ENCODE measurements at places on chromosomes 6 and 20. TPM values are rescaled to one million over a fixed set of nuclear protein-coding genes. Genes with fewer than 3 reads are reported as not detected.

- peak overlapping the region; percentile 47 for H3K27ac ChIP-seq
- no peak for DNase-seq
- H3K27me3 ChIP-seq: no peaks in the 10 kb centered on the region
- peaks cover 2% of the 10 kb centered on the region for H3K4me1 ChIP-seq
Observed at GRCh38 chr20:50837532-50838321, 42.9 kb downstream of the BCAS4 start.

DNA sequence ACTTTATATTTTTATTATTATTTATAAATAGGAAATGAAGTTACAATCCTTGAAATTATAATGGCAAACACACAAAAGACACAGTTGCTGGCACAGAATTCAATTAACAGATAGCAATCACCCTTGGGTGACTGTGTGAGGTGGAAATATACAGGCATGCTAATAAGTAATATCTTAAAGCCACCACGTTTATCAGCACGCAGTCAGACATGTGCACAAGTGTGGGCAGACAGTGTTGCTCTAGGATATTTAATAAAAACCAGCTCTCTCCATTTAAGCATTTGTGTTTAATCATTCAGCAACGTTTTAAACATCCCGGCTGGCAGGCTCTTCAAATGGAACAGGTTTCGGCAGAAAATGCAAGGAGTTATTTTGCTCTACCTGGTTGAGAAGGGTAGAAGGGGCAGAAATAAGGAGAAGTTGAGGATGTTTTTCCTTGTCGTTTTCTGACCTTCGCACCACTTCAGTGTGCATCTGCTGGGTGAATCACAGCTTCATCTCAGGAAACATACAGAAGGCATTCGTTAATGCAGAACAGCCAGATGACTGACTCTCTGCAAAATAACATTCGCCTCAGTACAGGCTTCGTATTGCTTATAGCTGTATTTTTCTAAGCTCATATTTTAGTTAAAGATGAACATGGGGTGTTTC is 585.1 kb downstream of the QKI start:
- no peak overlapping the region for H3K4me3 ChIP-seq
- no peaks in the 10 kb centered on the region for H3K36me3 ChIP-seq
- no peaks in the 10 kb centered on the region for H3K4me1 ChIP-seq
- DNase-seq: no peak

TFAP2C gene
- not detected for total RNA-seq

GRCh38 chr20:33211817-33212424 is 5.2 kb upstream of the BPIFA3 start:
- no peak overlapping the region for H3K4me3 ChIP-seq
- no peak for DNase-seq
- H3K27ac ChIP-seq: no peak overlapping the region
- H3K36me3 ChIP-seq: peaks cover 3% of the 10 kb centered on the region

DNA sequence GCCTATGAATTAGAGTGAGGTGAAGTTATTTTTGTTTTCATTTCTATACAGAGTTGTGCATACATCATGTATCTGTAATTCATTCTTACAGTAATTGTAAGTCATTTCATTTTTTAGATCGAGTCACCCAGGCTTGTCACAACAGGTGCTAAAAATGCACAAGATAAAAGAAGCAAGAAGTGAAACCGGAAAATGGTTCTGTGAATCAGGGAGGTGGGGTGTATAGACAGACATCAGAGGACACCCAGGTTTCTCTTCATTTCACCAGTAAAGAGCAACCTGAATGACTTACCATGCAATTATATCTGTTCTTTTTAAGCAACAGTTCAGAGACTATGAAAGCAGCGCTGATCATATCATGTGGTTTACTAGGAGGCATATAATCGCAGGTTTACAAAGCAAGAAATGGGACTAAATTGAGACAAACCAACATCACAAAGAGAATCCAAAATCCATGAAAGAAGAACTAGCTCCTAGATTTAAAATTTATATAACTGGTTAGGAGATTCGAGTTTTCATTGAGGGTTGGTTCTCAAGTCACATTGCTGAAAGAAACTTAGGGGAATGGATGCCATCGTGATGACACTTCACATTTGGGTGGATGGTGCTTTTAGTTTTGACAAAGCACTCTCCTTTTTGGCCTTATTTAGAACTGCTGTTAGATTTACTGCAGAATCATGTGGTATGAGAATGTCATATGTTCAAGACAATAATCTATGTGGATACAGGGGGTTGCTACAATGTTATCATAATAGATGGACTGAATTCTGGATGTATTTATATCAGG is 27.9 kb upstream of the TBC1D7 start:
- H3K36me3 ChIP-seq: no peaks in the 10 kb centered on the region
- peak overlapping the region; percentile 95 for H3K27ac ChIP-seq
- no peaks in the 10 kb centered on the region for H3K27me3 ChIP-seq
- peaks cover 32% of the 10 kb centered on the region for H3K4me1 ChIP-seq
- no peak for DNase-seq
- H3K4me3 ChIP-seq: peak overlapping the region; percentile 88

GTSF1L gene
- not detected for total RNA-seq

DNA sequence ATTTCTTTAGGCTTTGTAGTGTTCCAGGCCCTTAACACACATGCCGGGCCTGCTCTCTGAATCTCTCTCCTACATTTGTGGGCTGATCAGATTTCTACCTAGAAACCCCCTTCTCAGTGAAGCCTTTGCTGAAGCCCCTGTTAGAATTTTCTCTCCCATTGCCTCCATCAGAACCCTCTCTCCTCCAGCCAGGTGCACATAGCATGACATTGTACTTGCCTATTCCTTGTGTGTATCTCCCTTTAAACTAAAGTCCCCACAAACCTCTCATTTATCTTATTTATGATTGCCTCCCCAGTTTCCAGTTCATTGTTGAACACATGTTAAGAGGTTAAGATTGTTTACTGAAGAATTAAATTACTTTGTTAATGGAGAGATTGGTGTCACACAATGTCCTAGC is 325.5 kb upstream of the CITED2 start:
- no peaks in the 10 kb centered on the region for H3K36me3 ChIP-seq
- no peak overlapping the region for H3K27ac ChIP-seq

DNA sequence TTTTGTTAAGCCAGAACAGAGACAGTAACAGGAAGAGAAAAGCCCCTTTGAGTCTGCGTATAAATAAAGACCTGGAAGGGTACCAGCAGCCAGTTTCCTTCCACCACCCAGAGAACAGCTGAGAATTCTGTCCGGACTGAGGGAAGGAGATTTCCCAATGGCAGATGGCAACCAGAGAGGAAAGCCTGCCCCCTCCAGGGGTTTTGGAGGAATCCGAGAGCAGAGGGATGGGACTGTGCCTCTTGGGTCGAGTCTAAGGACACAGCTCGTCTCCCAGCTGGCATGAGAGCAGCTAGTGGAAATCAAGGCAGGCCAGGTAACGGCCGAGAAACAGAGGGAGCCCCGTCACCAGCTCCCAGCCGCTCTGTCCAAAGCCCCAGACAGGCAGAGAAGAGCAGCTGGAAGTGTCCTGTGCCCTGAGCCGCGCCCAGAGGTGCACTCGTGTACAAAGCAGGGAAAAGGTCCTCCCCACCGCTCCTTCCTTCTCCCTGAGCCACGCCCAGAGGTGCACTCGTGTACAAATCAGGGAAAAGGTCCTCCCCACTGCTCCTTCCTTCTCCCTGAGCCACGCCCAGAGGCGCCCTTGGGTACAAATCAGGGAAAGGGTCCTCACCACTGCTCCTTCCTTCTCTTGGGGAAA is 134.0 kb upstream of the SNX9 start:
- H3K27ac ChIP-seq: no peak overlapping the region
- peaks cover 2% of the 10 kb centered on the region for H3K36me3 ChIP-seq
- DNase-seq: no peak

- H3K4me1 ChIP-seq: peaks cover 25% of the 10 kb centered on the region
- H3K4me3 ChIP-seq: no peak overlapping the region
- H3K36me3 ChIP-seq: peaks cover 25% of the 10 kb centered on the region
- H3K27me3 ChIP-seq: no peaks in the 10 kb centered on the region
- H3K27ac ChIP-seq: no peak overlapping the region
Observed at GRCh38 chr20:32135983-32136515, 26.5 kb downstream of the TM9SF4 start.

DNA sequence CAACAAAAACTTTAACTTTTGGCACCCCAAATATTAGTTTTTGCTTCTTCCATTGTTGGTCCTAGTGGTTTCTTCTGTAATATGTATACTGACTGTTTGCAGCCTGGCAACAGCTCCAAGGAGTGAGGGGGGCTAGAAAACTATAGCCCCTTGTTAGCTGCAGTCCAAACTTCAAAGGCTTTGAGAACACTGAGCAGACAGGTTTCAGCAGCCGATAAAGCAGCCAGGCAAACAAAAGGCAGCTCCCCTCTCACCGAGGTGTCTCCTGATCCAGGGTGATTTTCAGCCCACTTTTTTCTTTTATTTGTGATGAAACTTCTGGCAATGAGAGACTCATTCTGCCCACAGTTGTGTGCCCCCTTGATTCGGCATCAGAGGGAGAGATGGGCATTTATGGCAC is 80.7 kb downstream of the OLIG3 start:
- no peak for DNase-seq
- no peak overlapping the region for H3K4me3 ChIP-seq
- H3K4me1 ChIP-seq: peaks cover 9% of the 10 kb centered on the region
- H3K36me3 ChIP-seq: no peaks in the 10 kb centered on the region
- no peaks in the 10 kb centered on the region for H3K27me3 ChIP-seq

DPPA5 gene
- not detected for total RNA-seq

- DNase-seq: no peak
- no peak overlapping the region for H3K4me3 ChIP-seq
- peaks cover 22% of the 10 kb centered on the region for H3K27me3 ChIP-seq
- H3K4me1 ChIP-seq: peaks cover 11% of the 10 kb centered on the region
Observed at GRCh38 chr6:33851959-33852358, 48.2 kb upstream of the MLN start.

COL9A3 gene
- not detected for total RNA-seq

PBOV1 gene
- not detected for total RNA-seq

DNA sequence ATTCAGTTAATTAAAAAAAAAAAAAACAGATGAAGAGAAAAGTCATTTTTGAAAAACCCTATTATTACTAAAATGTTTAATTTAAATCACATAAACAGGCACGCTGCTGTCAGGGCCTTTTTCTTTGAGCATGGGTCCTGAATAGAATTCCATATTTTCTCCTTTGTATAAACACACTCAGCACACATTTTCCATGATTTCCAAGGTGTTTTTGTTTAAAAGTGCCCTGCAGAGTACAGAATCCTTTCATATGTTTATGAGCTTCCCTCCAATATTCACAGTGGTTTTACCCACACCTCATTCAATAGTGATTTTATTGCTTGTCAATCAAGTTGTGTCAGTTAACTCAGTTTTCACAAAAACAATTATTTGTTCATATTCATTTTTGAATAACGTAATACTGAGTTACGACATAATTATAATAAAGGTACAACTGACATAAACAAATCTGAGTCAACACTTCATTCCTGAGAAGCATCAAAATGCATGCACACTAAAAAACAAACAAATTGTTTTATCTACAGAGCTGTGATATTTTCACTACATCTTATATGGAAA is 15.2 kb downstream of the SLC35B3 start:
- H3K4me1 ChIP-seq: peaks cover 5% of the 10 kb centered on the region
- DNase-seq: no peak
- H3K27ac ChIP-seq: no peak overlapping the region

GRCh38 chr6:142721215-142721920 is 223.6 kb downstream of the HIVEP2 start:
- H3K27ac ChIP-seq: no peak overlapping the region
- no peak for DNase-seq
- H3K27me3 ChIP-seq: peaks cover 5% of the 10 kb centered on the region
- H3K4me1 ChIP-seq: peaks cover 4% of the 10 kb centered on the region
- no peak overlapping the region for H3K4me3 ChIP-seq

GRCh38 chr20:15288106-15288505 is 950.7 kb upstream of the FLRT3 start:
- no peaks in the 10 kb centered on the region for H3K36me3 ChIP-seq
- no peak overlapping the region for H3K27ac ChIP-seq
- H3K4me1 ChIP-seq: no peaks in the 10 kb centered on the region
- no peak overlapping the region for H3K4me3 ChIP-seq
- no peak for DNase-seq

- peak overlapping the region; percentile 96 for H3K27ac ChIP-seq
- no peaks in the 10 kb centered on the region for H3K27me3 ChIP-seq
- no peaks in the 10 kb centered on the region for H3K36me3 ChIP-seq
- peak overlapping the region; percentile 90 for H3K4me3 ChIP-seq
- no peak for DNase-seq
Observed at GRCh38 chr6:136784910-136785746, 7.1 kb downstream of the MAP3K5 start.

DNA sequence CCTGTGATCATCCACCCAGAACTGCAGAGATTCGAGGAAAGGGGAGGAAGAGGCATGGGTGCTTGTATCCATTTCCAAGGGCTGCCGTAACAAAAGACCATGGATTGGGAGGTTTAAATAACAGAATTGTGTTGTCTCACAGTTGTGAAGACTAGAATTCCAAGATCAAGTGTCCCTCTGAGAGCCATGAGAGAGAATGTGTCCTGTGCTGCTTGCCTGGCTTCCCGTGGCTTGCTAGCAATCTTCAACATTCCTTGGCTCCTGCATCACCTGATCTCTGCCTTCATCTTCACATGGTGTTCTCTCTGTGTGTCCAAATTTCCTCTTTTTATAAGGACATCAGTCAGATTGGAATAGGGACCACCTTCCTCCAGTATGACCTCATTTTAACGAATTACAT is 69.8 kb downstream of the CDC40 start:
- H3K4me1 ChIP-seq: no peaks in the 10 kb centered on the region
- H3K27me3 ChIP-seq: no peaks in the 10 kb centered on the region
- H3K4me3 ChIP-seq: no peak overlapping the region
- DNase-seq: no peak
- no peak overlapping the region for H3K27ac ChIP-seq

BPIFB4 gene
- total RNA-seq: not detected

C20orf204 gene
- total RNA-seq: 7.8 TPM

- no peak overlapping the region for H3K4me3 ChIP-seq
- DNase-seq: no peak
- peaks cover 33% of the 10 kb centered on the region for H3K4me1 ChIP-seq
- no peak overlapping the region for H3K27ac ChIP-seq
Observed at GRCh38 chr6:142567461-142567860, 265.7 kb downstream of the ADGRG6 start.

DCDC2 gene
- not detected for total RNA-seq

BPIFA1 gene
- total RNA-seq: not detected

DNA sequence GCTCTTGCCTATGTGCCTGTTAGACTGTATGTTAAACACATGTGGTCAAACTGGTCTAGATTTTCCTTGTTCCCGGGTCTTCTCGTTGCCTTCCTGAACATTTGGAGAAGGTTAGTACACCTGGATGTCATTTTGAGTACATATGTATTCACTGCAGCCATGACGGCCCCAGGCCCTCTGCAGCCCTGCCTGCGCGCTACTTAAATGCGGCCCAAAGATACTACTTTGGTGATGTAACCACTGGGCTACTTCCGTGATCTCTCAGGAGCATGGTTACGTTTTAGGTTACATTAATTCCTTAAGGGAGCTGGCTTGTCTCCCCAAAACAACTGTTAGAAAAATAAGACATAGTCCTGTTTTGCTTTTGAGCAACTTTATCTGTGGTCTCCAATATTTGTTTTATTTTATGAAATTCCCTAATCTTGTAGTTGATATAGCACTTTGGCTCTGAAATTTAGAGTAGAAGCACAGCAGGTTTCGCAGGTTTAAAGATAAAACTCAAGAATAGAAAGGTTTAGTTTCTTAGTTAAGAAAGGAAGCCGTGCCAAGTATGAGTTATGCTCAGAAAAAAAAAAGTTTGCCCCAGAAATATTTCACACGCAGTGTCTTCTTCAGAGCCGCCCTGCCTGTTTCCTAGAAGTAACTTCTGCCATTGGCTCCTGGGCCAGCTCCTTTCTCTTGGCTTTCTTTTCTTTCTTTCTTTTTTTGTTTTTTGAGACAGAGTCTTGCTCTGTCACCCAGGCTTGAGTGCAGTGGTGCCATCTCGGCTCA is 38.1 kb downstream of the TIAM2 start:
- no peak overlapping the region for H3K4me3 ChIP-seq
- DNase-seq: no peak
- peak overlapping the region; percentile 34 for H3K27ac ChIP-seq
